Esophagus muscularis mucosa (tissue), 4 donors: ENCODE measurements at places on chromosomes 5 and 9. TPM values are rescaled to one million over a fixed set of nuclear protein-coding genes. Genes with fewer than 3 reads are reported as not detected.
A peak's percentile ranks its signal among the peaks of the same experiment; 100 is the strongest.

DNA sequence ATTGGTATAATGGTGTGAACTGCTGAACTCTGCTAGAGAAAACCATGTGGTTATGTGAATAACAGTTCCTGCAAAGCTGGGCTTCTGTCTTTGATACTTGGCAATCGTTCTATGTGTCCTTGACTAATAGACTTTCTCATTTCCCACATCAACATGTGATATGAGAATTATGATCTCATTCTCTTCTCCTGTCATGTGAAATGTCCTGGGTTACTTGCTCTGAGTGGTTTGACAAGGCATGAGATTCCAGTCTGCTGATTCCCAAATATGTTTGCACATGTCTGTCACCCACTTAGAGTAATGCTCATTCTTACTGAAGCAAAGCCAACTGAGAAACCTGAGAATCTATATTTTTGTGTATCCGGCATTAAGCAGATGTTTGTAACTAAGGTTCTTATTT is 141.2 kb downstream of the PARP8 start:
- no peak overlapping the region for H3K27ac ChIP-seq
- DNase-seq: no peak
- no peaks in the 10 kb centered on the region for H3K27me3 ChIP-seq
- H3K36me3 ChIP-seq: no peaks in the 10 kb centered on the region
- H3K4me3 ChIP-seq: no peak overlapping the region
- no peaks in the 10 kb centered on the region for H3K4me1 ChIP-seq

The SHOC1 gene
- not detected for total RNA-seq

- no peak for DNase-seq
- no peak overlapping the region for H3K27ac ChIP-seq
- H3K27me3 ChIP-seq: no peaks in the 10 kb centered on the region
- no peak overlapping the region for H3K4me3 ChIP-seq
- no peaks in the 10 kb centered on the region for H3K36me3 ChIP-seq
These were observed 214.1 kb upstream of the ANKRD55 start for GRCh38 chr5:56447232-56447631.

The SPATA31E1 gene
- not detected for total RNA-seq

GRCh38 chr5:116663081-116663480 is 88.5 kb upstream of the SEMA6A start:
- no peak overlapping the region for H3K27ac ChIP-seq
- H3K36me3 ChIP-seq: no peaks in the 10 kb centered on the region
- H3K4me3 ChIP-seq: no peak overlapping the region
- no peaks in the 10 kb centered on the region for H3K4me1 ChIP-seq
- no peaks in the 10 kb centered on the region for H3K27me3 ChIP-seq

GRCh38 chr9:5416953-5417352 is 20.8 kb downstream of the PLGRKT start:
- no peak for DNase-seq
- no peaks in the 10 kb centered on the region for H3K27me3 ChIP-seq
- no peak overlapping the region for H3K4me3 ChIP-seq
- no peak overlapping the region for H3K27ac ChIP-seq

GRCh38 chr5:116071211-116071610 is 13.6 kb upstream of the COMMD10 start:
- H3K27ac ChIP-seq: no peak overlapping the region
- no peaks in the 10 kb centered on the region for H3K36me3 ChIP-seq
- no peak overlapping the region for H3K4me3 ChIP-seq
- no peak for DNase-seq
- H3K4me1 ChIP-seq: no peaks in the 10 kb centered on the region

DNA sequence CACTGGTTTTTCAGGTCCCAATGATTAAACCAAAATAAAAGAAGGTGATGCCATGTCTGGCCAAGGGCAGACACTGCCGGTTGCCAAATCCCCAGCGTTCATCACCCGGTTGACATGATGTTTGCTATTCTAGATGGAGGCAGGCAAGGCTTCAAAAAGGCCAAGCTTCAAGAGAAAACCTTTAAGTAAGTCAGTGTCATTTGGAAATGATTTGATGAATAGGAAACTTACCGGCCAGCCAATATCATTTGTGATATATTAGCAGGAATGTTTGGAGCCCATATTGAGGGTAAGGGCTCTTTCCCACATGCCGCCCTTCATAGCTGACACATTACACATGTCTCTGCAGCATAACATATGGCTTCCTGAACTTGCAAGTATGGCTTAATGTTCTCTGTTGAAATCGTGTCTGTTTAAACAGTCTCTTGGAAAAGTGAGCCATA is 89.5 kb upstream of the TTC23L start:
- DNase-seq: no peak
- H3K27ac ChIP-seq: peak overlapping the region; percentile 8
- H3K4me3 ChIP-seq: no peak overlapping the region
- H3K36me3 ChIP-seq: no peaks in the 10 kb centered on the region
- peaks cover 11% of the 10 kb centered on the region for H3K4me1 ChIP-seq

The OR1J2 gene
- total RNA-seq: not detected

DNA sequence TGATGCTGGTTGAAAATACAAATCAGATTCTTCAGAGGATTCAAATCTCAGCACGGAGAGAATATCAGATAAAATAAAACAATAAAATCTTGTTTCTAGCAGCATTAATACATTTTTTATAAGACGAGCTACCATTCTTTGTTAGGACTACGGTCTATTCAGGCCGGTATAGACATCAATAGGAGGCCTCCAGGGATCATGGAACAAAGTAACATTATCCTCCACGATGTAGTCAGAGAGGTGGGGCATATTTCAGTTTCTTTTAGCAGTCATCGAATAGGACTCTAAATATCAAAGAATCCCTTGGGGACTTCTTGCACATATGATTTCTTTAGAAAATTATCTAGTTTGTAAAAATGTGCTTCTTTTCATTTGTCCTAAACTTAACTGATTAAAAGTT is 225.9 kb upstream of the HAPLN1 start:
- H3K27me3 ChIP-seq: no peaks in the 10 kb centered on the region
- no peak overlapping the region for H3K27ac ChIP-seq
- H3K4me3 ChIP-seq: no peak overlapping the region
- H3K36me3 ChIP-seq: no peaks in the 10 kb centered on the region
- DNase-seq: no peak

The PPP3R2 gene
- total RNA-seq: not detected

DNA sequence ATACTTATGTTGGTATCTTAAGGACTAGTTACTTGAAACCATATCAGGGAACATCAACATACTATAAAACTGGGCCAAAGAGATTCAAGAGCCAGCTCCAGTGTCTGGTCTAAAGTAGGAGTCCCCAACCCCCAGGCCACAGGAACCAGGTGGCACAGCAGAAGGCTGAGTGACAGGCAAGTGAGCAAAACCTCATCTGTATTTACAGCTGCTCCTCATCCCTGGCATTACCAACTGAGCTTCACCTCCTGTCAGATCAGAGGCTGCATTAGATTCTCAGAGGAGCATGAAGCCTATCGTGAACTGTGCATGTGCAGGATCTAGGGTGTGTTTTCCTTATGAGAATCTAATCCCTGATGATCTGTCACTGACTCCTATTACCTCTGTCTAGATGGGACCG is 581.6 kb upstream of the CDH9 start:
- no peak overlapping the region for H3K4me3 ChIP-seq
- no peaks in the 10 kb centered on the region for H3K36me3 ChIP-seq
- H3K27ac ChIP-seq: no peak overlapping the region
- no peaks in the 10 kb centered on the region for H3K27me3 ChIP-seq
- no peaks in the 10 kb centered on the region for H3K4me1 ChIP-seq

DNA sequence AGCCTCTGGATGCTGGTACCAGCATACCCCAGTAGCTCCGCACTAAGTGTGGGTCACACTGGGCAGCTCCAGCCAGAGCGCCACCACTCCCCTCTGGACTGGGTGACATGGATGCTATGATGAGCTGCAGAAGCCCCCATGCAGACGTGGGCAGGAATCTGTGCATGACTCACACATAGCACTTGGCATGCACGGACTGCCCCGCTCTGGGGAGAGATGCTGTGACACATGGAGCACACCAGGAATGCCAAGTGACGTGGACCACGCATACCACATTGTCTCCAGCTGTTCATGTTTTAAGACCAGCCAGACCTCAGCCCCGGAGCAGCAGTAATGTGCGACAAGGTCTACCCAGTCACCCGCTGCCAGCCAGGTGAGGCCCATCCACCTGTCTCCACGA is 64.1 kb downstream of the SEMA4D start:
- H3K27ac ChIP-seq: no peak overlapping the region
- DNase-seq: no peak
- H3K4me1 ChIP-seq: peaks cover 24% of the 10 kb centered on the region
- H3K27me3 ChIP-seq: no peaks in the 10 kb centered on the region
- H3K36me3 ChIP-seq: no peaks in the 10 kb centered on the region

GRCh38 chr5:103066326-103066725 is 53.6 kb downstream of the GIN1 start:
- H3K27ac ChIP-seq: no peak overlapping the region
- no peaks in the 10 kb centered on the region for H3K27me3 ChIP-seq
- H3K4me1 ChIP-seq: no peaks in the 10 kb centered on the region
- no peaks in the 10 kb centered on the region for H3K36me3 ChIP-seq
- DNase-seq: no peak

- H3K27ac ChIP-seq: no peak overlapping the region
- DNase-seq: no peak
- H3K4me3 ChIP-seq: no peak overlapping the region
- H3K36me3 ChIP-seq: no peaks in the 10 kb centered on the region
- no peaks in the 10 kb centered on the region for H3K27me3 ChIP-seq
These were observed 149.7 kb downstream of the CAAP1 start for GRCh38 chr9:26742828-26743476.

The BNC2 gene
- total RNA-seq: 122 TPM

DNA sequence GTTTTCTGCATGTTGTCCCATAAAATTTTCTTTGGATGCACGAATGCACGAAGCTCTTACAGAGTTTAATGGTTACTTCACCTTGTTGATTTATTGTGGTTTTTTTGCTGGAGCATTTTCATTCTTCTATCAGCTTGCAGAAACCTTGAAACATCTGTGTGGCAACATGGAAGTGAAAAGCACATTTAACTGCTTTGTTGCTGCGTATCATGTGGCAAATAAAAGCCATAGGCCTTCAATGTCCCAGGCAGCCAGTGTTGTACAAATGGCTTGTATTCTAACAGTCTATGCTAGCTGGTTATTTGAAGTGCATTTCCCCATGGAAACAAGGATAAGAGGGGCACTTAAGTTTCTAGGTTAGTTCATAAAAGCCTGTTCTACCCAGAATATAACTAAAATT is 42.5 kb upstream of the RASGRF2 start:
- no peaks in the 10 kb centered on the region for H3K27me3 ChIP-seq
- no peak overlapping the region for H3K4me3 ChIP-seq
- H3K27ac ChIP-seq: no peak overlapping the region
- no peaks in the 10 kb centered on the region for H3K4me1 ChIP-seq

The MLANA gene
- not detected for total RNA-seq

DNA sequence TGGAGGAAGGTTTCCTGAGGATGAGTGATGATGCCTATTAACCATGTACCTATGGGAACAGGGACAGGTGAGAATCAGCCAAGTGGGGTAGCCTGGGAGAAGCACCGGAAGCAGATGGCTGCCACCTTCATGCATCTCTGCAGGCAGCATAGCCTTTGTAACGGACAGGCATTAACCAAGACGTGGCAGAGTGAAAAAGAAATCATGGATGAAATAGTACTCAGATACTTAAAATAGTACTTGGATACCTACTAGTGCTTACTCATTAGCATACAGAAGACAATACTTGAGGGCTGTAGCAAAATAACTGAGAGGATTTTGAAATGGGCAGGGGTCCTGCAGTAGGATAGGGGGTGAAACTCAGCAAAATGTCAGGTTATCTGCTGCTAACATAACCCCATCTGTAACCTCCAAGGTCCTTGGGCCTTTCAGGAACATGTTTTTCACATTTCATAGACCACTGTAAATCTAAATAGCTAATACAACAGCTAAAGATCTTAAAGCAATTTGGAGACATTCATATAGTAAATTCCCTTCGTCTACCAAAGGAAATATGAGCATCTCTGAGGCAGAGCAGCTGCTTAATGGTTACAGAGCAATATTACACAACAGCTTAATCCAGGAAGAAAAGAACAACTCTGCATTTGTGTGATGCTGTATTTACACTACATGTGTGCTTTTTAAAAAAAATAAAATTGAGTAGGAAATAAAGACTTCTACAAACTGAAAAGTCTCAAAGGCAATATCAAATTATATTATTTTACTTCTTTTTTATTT is 154.3 kb downstream of the NFIB start:
- no peak overlapping the region for H3K4me3 ChIP-seq
- DNase-seq: no peak

The WDR55 gene
- 23.8 TPM for total RNA-seq

GRCh38 chr9:136339173-136339957 is 12.0 kb downstream of the GPSM1 start:
- peaks cover 19% of the 10 kb centered on the region for H3K4me1 ChIP-seq
- no peak for DNase-seq
- H3K4me3 ChIP-seq: no peak overlapping the region
- no peaks in the 10 kb centered on the region for H3K27me3 ChIP-seq

DNA sequence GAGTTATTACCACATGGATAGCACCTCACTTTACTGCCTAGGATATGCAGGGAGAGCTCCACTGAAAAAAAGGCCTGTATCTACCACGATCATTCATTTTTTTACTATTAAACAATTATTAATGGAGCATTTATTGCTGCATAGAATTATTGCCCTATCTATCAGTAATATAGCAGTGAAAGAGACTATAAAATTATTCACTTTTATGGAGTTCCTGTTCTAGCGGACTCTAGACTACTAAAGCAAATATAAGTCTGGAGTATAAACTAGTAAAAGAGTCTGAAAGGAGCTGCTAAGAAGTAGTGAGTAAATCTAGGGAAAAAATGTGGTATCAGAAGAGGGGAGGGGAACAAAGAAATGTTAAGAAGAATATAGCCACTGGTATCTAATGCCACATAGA is 150.4 kb upstream of the CYLC2 start:
- no peak for DNase-seq
- no peaks in the 10 kb centered on the region for H3K27me3 ChIP-seq
- H3K4me3 ChIP-seq: no peak overlapping the region
- H3K27ac ChIP-seq: no peak overlapping the region
- no peaks in the 10 kb centered on the region for H3K36me3 ChIP-seq

GRCh38 chr9:3962971-3963642 is 336.8 kb downstream of the GLIS3 start:
- H3K27ac ChIP-seq: no peak overlapping the region
- H3K4me3 ChIP-seq: no peak overlapping the region
- peaks cover 18% of the 10 kb centered on the region for H3K4me1 ChIP-seq
- H3K27me3 ChIP-seq: no peaks in the 10 kb centered on the region
- no peaks in the 10 kb centered on the region for H3K36me3 ChIP-seq
- no peak for DNase-seq
